ENCODE measurements at places on chromosomes 5 and 9.
A peak's percentile ranks its signal among the peaks of the same experiment; 100 is the strongest.

DNA sequence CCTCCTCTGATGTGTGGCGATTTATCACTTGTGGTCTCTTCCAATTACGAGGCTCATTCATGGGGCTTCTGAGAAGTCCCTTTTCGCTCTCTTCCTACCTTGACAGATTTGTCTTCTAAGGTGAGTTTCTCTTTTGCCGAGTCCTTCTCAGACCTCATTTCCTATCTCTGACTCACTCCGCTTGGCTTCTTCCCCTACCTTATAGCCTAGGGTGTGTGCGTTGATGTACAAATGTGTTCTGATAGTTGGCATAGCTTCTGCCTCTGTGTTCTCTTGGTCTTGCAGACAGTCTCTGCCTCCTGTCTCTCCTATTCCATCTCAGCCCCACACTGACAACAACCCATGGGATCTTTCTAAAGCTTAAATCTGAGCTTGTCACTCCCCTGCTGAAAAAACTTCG, 56.9 kb upstream of the SHB start:
- DNase-seq, result no peak

- DNase-seq, result no peak
These were observed 52.2 kb downstream of the ACTL7B start for GRCh38 chr9:108803428-108804065.

DNA sequence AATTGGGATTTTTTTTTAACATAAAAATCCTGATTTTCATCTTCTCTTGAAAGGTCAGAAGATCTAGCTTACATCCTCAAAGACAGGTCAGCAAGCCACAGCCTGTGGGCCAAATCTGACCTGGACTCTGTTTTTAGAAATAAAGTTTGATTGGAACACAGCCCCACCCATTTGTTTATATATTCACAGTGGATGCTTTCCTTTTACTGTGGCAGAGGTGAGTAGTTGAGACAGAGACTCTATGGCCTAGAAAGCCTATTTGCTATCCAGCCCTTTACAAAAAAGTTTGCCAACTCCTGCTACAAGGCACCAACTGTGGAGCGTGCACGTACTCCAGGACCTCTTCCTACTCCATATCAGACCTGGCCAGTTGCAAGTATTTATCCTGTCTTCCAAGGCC, 13.4 kb upstream of the CCNJL start:
- no peak for DNase-seq

GRCh38 chr5:58497921-58498320, 6.7 kb downstream of the GAPT start:
- no peak for DNase-seq

DNA sequence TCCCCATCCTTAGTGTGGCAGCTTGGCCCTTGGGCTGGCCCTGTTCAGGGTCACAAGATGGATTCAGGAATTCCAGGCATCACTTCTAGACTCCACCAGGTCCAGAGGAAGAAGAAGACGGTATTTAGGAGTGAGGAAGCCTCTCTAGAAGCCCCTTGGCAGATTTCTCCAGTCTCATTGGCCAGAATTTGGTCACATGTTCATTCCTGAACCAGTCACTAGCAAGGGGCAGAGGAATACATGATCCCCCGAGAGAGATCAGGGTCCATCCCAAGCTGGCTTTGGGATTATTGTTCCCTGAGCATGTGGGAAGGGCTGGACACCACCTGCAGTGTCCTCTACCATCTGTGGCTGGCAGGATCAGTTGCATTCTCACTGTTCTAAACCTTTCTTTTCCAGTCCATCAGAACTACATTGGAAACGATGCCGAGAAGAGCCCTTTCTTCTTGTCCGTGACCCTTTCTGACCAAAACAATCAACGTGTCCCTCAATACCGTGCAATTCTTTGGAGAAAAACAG, 48.5 kb downstream of the GARNL3 start:
- DNase-seq, result no peak

GRCh38 chr5:143494162-143494561, 90.7 kb upstream of the NR3C1 start:
- DNase-seq, result no peak

DNA sequence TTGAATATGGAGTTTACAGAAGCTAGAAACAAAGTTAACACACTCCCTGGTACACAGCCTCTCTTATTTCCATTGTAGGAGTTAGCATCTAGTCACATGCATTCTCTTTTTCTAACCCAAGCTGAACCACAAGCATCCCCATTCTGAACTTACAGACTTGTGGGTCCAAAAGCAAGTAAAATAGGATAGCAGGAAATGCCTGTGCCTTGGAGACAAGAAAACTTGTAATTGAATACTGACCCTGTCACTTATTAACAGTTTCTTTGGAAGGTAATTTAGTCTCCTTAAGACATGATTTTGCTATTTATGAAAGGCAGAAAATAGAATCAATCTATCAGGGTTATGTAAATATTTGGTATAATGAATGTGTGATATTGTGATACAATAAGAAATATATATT, 353.6 kb downstream of the TLE4 start:
- no peak for DNase-seq

DNA sequence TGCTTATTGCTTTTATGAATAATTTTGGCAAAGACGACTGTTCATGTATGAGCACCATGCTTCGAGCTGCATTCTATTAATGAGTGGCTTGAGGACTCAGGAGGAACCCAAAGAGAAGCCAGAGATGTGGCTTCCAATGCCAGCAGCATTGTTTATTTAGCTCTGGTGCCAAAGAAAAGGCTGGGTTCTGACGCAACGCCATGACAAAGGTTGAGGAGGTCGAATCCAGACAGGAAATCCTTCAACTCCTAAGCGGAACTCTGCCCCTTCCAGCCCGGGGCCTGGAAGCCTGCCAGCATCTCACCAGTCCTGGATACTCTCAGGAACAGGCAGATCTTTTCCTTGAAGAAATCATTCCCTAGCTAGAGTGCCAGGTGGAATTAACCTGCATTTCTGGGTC, 104.4 kb downstream of the ARHGAP26 start:
- DNase-seq, result no peak

- DNase-seq, result no peak
These were observed 264.7 kb downstream of the NPR3 start for GRCh38 chr5:32975656-32976375.

GRCh38 chr5:180607861-180608571, 16.7 kb upstream of the SCGB3A1 start:
- DNase-seq, result no peak

- no peak for DNase-seq
These were observed 74.1 kb upstream of the PIK3R1 start for GRCh38 chr5:68141494-68141893.

DNA sequence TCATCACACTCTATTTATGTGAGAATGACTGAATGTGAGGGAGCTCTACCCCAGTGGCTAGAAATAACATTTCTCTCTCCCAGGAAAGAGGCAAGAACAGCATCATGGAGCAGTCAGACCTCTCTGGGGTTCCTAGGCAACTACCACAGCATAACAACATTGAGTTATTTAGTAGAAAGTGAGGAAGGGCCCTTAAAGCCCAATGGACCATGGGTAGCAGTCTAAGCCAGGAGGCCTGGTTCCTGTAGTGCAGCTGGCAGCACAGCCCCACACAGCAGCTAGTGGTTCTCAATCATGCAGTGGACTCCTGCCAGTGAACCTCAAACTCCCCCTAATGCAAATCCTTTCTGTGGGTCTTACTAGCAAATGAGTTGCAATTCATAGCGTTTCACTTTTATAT, 55.3 kb downstream of the SPEF2 start:
- no peak for DNase-seq

- no peak for DNase-seq
These were observed 21.0 kb upstream of the UBE2QL1 start for GRCh38 chr5:6427694-6428093.

DNA sequence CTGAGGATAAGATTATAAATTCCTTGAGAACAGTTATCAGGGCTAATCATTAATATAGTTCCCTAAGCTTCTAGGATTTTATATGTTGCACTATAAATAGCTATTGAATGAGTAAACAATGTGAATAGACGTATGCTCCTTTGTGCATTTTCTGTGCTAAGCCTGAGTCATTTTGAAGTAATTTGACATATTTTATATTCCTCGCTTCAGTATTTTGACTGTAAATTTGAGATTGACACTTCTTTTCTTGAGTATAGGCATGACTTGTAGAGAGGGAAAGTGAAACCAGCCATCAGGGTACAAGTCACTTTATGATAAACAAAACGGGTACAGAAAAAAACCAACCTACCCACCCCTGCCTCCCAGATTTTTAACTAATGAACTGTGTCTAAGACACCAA, 367.7 kb upstream of the PRR16 start:
- DNase-seq, result no peak

DNA sequence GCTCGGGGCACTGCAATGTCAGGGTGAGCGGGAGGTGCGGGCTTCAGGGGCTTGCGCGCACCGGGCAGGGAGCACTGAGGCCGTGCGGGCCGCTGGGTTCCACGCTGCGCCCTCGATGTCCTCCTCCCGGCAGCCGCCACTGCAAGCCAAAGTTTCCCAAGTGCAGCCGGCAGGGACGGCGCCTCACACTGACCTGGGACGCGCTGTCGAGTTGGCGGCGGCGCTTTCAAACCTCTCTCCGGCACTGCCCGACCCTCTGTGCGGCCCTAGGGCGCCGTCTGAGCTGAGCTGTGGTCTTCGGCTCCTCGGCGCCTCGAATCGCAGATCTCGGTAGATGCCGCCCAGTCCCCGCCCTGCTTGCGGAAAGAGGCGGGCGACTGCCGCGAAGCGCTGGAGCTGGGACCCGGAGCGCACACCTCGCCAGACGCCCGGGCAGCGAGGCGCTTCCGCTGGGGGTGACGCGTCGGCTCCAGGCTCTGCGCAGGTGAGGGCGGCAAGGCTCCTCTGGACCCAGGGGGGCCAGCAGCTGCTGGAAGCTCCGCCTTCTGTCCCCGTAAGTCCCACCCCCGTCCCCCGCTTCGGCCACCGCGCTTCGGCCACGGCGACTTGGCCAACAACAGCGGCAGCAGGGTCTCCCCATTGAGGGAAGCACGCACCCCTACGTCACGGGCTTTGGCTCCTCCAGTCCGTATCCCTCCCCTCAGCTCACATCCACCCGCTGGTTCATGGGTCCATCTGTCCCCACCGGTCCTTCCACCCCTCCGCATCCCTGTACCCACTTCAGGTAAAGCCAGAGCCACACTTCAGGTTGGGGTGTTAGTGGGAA, at the start of gene ANKRD34B:
Gene ANKRD34B, minus strand, starts transcription at position 320 of the 826 bp plus-strand sequence. CDS start 10,261 bp downstream, outside the sequence.
- peak; percentile 58 for DNase-seq

GRCh38 chr5:1641041-1641440, 117.3 kb upstream of the LPCAT1 start:
- no peak for DNase-seq

DNA sequence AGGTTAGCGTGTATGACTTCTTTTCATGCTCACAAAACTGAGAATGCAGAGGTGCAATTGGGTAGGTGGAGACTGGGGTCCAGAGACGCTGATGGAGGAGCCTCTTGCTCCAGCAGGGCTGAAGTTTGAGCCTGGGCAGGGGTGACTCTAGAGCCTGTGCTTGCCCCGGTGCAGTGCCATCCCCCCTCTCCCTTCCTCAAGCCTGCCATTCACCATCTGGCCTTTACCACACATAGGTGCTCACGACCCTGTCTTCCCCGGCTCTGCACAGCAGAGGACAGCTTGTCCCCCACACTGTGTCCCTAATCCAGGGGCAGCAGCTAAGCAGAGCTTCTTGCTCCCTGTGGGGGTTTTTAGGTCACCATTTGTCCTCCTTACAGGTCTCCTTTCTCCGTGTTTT, 86.5 kb downstream of the DAP start:
- DNase-seq, result no peak

DNA sequence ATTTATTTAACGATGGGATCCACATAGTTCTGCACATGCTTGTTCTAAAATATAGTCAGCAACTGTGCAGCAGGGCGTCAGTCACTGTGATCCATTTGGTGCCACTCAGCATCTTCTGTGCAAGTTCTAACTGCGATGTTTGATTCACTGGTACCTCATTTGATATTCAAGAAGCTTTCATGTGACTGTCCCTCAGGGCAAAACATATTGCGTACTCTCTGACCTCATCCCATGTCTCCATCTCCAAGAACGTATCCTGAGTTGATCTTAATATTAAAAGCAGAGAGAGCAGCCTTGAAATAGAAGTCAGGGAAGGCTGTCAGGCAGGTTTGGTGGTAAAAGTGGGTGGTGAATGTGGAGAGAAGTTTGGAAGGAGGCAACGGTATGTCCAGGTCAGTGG, 116.5 kb upstream of the ATP10B start:
- DNase-seq, result no peak

DNA sequence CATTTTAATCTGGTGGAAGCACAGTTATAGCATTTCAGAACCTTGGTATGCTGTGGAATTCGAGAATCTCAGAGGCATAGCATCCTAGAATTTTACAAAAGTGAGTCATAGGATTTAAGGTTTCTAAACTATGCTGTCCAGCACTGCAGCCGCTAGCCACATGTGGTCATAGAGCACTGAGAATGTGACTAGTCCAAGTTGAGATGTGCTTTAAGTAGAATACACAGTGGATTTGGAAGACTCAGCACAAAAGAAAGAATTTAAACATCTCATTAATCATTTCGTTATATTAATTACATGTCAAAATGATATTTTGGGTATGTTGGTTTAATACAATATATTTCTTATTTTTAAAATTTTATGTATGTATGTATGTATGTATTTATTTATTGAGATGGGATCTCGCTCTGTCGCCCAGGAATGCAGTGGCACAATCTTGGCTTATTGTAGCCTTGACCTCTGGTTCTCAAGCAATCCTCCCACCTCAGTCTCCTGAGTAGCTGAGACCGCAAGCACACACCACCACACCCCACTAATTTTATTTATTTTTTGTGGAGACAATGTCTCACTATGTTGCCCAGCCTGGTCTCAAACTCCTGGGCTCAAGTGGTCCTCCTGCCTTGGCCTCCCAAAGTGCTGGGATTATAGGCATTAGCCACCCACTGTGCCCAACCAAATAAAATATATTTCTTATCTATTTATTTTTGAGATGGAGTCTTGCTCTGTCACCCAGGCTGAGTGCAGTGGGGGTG, 20.4 kb upstream of the RPS14 start:
- peak; percentile 57 for DNase-seq

GRCh38 chr5:107957051-107957450, 286.3 kb upstream of the EFNA5 start:
- no peak for DNase-seq

GRCh38 chr9:122378236-122378635, 7.4 kb downstream of the PTGS1 start:
- no peak for DNase-seq

DNA sequence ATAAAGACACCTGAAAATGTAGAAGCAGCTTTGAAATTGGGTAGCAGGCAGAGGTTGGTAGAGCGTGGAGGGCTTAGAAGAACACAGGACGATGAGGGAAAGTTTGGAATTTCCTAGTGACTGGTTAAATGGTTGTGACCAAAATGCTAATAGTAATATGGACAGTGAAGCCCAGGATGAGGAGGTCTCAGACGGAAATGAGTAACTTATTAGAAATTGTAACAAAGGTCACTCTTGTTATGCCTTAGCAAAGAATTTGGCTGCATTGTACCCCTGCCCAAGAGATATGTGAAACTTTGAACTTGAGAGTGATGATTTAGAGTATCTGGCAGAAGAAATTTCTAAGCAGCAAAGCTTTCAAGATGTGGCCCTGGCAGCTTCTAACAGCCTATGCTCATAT, 382.5 kb downstream of the KCNN2 start:
- DNase-seq, result no peak

- no peak for DNase-seq
These were observed 14.3 kb downstream of the ACSL6 start for GRCh38 chr5:131997026-131997726.

GRCh38 chr9:108668191-108668937, 187.4 kb downstream of the ACTL7B start:
- no peak for DNase-seq

All from T47D (cell line).